ENCODE measurements at places on chromosomes 11 and 22. TPM values are rescaled to one million over a fixed set of nuclear protein-coding genes. Genes with fewer than 3 reads are reported as not detected.

The TRIM22 gene
- total RNA-seq: 221 TPM

The FXYD6 gene
- total RNA-seq: not detected

The MS4A7 gene
- not detected for total RNA-seq

The KCNQ1 gene
- 14.8 TPM for total RNA-seq

- H3K27me3 ChIP-seq: no peaks in the 10 kb centered on the region
- H3K36me3 ChIP-seq: peaks cover 2% of the 10 kb centered on the region
- no peak for DNase-seq
- H3K4me3 ChIP-seq: no peak overlapping the region
These were observed 32.4 kb upstream of the ETS1 start for GRCh38 chr11:128619540-128620308.

GRCh38 chr11:122234257-122234656, 118.2 kb upstream of the BLID start:
- H3K4me1 ChIP-seq: no peaks in the 10 kb centered on the region
- H3K27ac ChIP-seq: no peak overlapping the region
- no peak for DNase-seq
- H3K36me3 ChIP-seq: no peaks in the 10 kb centered on the region
- no peaks in the 10 kb centered on the region for H3K27me3 ChIP-seq
- no peak overlapping the region for H3K4me3 ChIP-seq

GRCh38 chr11:108559340-108559739, 34.2 kb downstream of the EXPH5 start:
- H3K27me3 ChIP-seq: no peaks in the 10 kb centered on the region
- peaks cover 2% of the 10 kb centered on the region for H3K4me1 ChIP-seq
- H3K27ac ChIP-seq: no peak overlapping the region
- H3K4me3 ChIP-seq: no peak overlapping the region

- no peaks in the 10 kb centered on the region for H3K4me1 ChIP-seq
- peaks cover 40% of the 10 kb centered on the region for H3K27me3 ChIP-seq
- H3K4me3 ChIP-seq: no peak overlapping the region
- H3K36me3 ChIP-seq: no peaks in the 10 kb centered on the region
- no peak overlapping the region for H3K27ac ChIP-seq
These were observed 6.9 kb downstream of the POU2AF3 start for GRCh38 chr11:111305162-111305802.

- no peak overlapping the region for H3K27ac ChIP-seq
- peaks cover 11% of the 10 kb centered on the region for H3K36me3 ChIP-seq
- DNase-seq: no peak
- peaks cover 2% of the 10 kb centered on the region for H3K27me3 ChIP-seq
- H3K4me3 ChIP-seq: no peak overlapping the region
- peaks cover 21% of the 10 kb centered on the region for H3K4me1 ChIP-seq
These were observed 8.8 kb downstream of the ZBTB16 start for GRCh38 chr11:114068327-114068726.
